ENCODE measurements at places on chromosomes 12 and 14.

DNA sequence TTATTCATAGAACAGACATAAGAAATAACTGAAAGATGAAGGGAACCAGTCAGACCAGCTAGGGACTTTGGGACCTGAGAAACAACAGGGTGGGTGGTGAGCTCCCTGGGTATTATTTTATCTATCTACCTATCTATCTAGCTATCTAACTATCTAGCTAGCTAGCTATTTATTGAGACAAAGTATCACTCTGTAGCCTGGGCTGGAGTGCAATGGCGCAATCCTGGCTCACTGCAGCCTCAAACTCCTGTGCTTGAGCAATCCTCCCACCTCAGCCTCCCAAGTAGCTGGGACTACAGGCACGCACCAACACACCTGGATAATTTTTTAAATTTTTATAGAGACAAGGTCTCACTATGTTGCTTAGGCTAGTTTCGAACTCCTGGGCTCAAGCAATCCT lies 127.6 kb downstream of the DPF3 start:
- DNase-seq, result no peak

GRCh38 chr14:71314717-71315116 lies 407.5 kb downstream of the PCNX1 start:
- no peak for DNase-seq

GRCh38 chr12:104480826-104481440 lies 24.2 kb downstream of the CHST11 start:
- no peak for DNase-seq

DNA sequence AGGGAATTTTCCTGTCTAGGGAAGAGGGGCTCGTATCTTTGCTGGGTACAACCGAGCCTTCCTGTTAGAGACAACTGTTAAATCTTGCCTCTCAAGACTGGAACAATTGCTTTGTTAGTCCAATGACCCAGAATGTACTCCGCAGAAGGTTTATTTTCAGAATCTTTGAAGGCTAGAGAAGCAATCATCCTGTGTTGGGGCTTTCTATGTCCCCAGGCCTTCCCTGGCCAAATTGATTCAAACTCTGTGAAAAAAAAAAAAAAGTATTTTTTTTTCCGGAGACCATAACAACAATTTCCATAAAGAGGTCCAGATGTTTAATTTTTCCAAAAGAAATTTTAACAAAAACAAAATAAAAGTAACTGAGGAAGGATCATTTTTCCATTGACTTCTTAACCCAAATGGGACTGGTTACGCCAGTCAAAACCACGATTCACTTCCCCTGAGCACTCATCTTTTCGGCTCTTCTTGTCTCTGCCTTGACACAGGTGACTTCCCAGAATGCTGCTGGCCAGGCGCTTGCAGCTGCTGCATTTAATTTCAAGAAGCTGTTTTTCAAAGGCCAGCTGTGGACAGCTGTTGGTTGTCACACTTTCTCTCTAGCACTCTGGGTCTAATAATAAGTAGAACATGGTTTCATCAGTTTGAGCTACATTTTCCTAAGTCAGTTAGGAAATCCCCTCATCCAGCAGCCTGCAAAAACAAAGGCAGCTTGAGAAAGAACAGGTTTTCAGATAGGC lies 81.6 kb upstream of the MANSC4 start:
- peak; percentile 79 for DNase-seq

- DNase-seq, result no peak
Measured at GRCh38 chr12:100987552-100988521, 193.3 kb downstream of the ANO4 start.

DNA sequence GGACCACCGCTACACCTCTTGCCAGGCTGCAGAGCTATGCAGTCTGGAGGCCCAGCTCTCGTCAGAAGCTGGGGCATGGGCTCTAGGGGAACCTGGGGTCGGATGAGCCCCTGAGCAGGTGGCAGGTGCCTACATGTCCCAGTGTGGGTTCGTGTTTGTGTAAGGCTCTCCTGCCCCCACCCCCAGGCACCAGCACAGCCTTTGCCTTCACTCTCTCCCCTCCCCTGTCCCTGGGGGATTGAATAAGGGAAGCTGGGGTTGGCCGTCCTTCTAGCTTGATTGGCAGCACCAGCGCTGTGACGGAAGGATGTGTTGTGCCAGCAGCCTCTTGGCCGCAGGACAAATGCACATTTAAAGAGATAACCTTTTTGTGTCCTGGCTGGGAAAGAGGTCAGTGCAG lies 34.8 kb upstream of the TSPAN9 start:
- no peak for DNase-seq

GRCh38 chr14:85881935-85882334 lies 352.0 kb downstream of the FLRT2 start:
- no peak for DNase-seq

DNA sequence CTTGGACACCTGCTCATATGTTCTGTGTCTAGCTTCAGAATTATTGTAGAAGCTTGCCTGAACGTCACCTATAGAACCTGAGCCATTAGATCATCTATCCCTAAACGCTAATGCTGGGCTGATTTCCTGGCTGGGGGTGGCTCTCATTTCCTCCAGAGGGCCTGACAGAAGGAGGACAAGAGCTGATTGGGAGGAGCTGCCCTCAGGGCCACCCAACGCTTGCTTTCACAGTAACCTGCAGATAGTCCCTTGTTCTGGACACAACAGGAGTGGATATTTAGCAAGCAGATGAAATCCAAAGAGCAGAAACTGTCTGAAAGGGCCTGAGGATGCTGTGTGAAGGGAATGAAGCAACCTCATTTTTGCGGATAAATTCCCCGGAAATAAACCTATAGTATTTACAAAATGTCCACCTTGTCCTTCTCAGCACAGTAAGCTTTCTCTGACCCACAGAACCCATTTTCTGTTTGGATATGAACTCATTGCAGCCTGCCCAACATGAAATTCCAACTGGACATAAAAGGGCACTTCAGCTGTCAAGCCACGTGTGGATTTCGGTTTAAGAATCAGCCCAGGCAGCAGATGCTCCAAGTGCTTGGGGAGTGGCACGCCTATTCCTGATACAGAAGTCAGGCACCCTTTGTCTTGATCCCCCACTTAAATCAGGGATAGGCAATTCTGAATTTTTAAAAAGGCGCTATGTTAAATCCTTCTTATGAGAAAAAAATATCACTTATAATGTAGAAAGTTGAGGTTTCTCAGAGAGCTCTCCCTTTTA lies 32.8 kb upstream of the TUBA1C start:
- peak; percentile 52 for DNase-seq

DNA sequence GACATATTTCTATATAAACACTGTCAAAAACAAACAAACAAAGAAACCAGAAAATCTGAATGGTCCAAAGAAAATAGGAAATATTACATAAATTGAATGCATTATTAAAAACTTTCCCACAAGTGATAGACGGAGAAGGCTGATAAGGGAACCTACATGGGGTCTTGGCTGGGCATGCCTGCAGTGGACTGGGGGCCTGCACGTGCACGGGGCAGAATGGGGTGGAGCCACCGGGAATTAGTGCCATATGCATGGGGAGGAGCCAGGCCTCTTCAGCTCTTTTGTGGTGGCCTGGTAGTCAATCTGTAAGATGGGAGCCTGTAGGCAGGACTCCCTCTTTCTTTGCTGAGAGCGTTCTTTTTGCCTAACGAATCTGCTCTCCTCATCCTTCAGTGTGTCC lies 1031.7 kb upstream of the FBXO33 start:
- no peak for DNase-seq

DNA sequence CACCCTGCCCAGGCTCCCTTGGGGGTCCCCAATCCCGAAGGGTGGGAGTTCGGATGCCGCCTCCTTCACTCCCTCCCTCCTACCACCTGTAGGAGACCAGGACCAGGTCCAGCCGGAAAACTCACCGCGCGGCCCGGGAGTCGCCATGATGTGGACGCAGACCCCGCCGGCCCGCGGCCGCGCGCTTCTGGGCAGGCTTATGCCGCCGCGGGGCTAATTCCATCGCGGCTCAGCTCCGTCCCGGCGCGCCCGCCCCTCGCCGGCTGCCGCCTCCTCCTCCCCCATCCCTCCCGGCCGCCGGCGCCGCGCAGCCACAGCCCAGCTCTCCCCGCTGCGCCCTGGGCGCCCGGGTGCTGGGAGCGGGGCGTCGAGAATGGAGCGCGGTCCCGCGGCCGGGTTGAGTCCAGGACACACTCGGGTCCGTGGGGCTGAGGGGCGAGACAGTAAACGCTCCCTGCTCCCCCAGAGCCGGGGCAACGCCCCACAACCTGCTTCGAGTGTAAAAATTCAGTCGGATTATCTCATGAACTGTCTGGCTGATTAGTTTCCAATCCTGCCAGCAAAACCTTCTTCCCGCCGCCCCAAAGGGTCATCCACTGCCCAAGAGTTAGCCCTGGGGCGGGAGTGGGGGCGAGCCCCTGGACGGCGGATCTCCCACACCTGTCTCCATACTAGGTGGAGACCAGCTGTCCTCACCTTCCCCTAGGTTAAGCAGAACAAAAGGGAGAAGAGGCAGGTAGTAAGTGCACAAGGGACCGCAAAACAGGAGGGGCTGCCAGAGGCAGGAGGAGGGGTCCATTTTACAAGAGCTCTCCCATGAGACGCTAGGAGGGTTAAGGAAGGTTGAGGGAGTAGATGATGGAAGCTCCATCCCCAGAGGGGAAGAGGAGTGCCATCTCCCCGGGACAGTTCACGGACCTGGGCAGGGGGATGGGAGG lies at the start of gene ANO2:
Gene ANO2 (minus strand): TSS at position 189 of the 938 bp plus-strand sequence. CDS start 42 bp downstream, at position 147.
- peak; percentile 54 for DNase-seq

- no peak for DNase-seq
Measured at GRCh38 chr14:49250109-49250508, 336.1 kb downstream of the RPS29 start.

DNA sequence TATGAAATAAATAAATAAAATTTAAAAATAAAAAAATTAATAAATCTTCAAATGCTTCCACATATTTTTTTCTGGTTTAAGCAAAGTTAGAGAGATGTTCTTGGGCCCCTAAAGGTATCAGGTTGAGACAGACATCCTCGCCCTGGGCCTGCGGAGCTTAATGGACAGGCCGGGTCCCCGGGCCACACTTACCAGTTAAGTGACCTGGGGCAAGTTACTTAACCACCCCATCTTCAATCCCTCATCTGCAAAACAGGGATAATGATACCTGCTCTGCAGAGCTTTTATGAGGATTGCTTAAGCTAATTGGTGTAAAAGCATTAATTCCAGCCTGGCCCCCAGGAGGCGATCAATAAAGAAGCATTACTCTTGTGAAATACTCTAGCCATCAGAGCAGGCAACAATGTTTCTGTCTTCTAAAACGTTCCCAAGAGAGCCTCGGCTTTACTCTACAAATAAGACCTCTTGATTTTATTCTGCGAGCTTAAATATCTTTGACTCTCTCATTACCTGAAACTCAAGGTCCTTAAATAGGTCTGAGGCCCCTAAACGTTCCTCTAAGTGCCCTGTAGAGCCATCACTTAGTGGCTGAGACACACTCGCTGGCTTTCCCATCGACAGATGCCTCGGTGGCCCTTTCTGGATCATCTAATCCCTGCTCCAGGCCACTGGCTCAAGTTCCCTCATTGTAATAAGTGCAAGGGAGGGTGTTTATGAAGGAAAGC lies 81.1 kb upstream of the DIO3 start:
- no peak for DNase-seq

- no peak for DNase-seq
Measured at GRCh38 chr14:97757491-97757890, 960.3 kb downstream of the VRK1 start.

- DNase-seq, result peak; percentile 8
Measured at GRCh38 chr14:101508948-101509729, 52.2 kb upstream of the DIO3 start.

DNA sequence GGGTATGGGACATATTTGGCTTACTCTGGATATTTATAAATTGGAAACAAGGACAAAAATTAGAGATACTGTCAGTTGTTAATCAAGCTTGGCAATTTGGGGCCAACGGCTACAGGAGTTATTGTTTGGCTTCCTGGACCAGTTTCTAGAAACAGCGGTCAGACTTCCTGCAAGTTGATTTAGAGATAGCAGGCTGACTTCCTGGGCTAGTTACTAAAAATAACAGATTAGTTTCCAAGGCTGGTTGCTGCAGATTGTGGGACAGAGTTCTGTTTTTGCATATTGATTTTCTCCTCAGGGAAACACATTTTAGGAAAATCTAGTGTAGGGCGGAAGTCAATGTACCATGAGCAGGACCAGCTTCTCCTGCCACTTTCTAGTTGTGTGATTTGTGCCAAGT lies 144.0 kb upstream of the TMPO start:
- no peak for DNase-seq

DNA sequence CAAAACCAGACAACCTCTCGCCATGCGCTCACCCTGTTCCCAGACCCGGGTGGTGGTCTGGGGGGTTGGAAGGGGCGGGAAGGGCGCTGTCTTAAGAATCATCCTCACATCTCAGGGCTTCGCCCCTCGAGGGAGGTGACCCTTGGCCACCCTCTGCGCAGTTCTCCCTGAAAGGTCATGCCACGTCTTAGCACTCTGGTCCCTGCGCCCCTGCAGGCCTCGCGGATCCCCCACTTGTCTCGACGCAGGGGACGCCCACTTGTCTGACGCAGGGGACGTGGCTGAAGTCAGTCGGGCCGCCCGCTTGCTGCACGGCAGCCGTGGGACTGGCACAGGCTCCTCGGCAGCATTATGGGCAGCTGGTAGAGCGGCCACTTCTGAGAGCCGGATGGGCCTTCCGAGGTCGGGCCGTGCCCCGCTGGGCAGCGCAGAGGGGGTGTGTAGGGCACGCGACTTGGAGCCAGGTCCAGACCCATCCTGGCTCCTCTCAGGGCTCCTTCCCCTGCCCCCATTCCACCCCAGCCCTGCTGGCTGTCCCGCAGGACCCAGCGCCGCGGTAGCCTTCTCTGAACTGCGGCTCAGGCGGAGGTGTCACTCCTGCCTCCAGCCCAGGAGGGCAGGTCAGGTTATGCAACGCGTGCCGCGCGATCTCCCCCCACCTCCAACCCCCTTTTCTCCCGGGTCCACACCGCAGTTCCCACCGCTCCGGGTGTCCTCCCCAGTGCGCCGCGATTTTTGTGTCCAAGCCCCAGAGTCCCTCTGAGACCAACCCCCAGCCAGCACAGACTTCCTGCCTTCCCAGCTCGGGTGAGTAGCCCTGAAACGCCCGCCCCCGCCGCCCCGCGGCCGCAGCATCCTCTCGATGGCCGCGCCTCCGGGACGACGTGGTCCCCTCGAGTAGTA lies 40.9 kb upstream of the CAPRIN2 start:
- DNase-seq, result peak; percentile 71

All from right hindlimb (tissue), 1 donor.